ENCODE measurements at places on chromosomes 4 and X. TPM values are rescaled to one million over a fixed set of nuclear protein-coding genes. Genes with fewer than 3 reads are reported as not detected.

The KDM5C gene
- total RNA-seq, result 114 TPM

The CENPVL2 gene
- total RNA-seq, result not detected

The CYTL1 gene
- 1.7 TPM for total RNA-seq

The TDO2 gene
- total RNA-seq, result 1.3 TPM

The ZNF280C gene
- total RNA-seq, result 5.0 TPM

The CFP gene
- 8.3 TPM for total RNA-seq

The ASB12 gene
- total RNA-seq, result not detected

The SPANXC gene
- total RNA-seq, result not detected

The CLDN34 gene
- total RNA-seq, result 0.50 TPM

The HAUS3 gene
- total RNA-seq, result 12.1 TPM

The PLK4 gene
- total RNA-seq, result 2.0 TPM

The BANK1 gene
- total RNA-seq, result 7.4 TPM

The HERC5 gene
- total RNA-seq, result 6.5 TPM

The JAKMIP1 gene
- 0.69 TPM for total RNA-seq

The HOPX gene
- 17.6 TPM for total RNA-seq

The H2BW2 gene
- not detected for total RNA-seq

The SLC9B1 gene
- 1.8 TPM for total RNA-seq

The NDST3 gene
- 0.09 TPM for total RNA-seq

The TMEM156 gene
- total RNA-seq, result 3.5 TPM

The MAGEC2 gene
- total RNA-seq, result not detected

The SMIM14 gene
- 64.2 TPM for total RNA-seq

The PCYT1B gene
- total RNA-seq, result 0.13 TPM

The CXCL1 gene
- total RNA-seq, result 29.7 TPM

The EDNRA gene
- 8.1 TPM for total RNA-seq

The PNMA6A gene
- 4.2 TPM for total RNA-seq

The GPC4 gene
- total RNA-seq, result 70.3 TPM

All from kidney (tissue), 22 donors.